ENCODE measurements at places on chromosomes 1 and 21.
A peak's percentile ranks its signal among the peaks of the same experiment; 100 is the strongest.

DNA sequence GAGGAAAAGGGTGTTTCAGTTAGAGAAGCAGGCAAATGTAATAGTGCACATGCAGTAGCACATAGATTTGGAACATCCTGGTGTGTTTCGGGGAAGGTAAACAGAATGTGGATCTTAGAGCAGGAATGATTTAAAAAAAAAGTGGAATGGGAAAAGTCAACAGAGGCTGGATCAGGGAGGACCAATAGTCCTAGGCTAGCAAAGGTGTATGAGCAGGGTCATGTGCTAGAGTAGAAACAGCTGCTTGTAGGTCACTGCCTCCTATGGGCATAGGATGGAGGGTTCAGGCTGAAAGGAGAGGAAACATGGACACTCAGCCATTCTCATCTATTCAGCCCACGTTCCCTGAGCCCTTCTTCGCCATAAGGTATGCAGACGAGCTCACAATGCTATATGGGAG is 3.7 kb upstream of the KPNA6 start:
- DNase-seq: no peak

DNA sequence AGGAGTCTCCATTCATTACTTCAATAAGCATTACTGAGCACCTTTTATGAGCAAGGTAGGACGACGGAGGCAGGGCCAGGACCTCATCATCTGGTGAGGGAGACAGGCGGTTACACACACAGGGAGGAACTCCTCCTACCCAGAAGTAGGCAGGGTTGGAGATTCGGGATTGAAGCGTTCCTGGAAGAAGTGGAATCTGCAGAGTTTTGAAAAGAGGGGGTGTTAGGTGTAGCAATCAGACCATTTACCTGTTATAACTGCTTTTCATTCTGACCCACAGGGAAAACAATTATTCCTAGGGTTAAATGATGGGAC is 392.4 kb downstream of the DISC1 start:
- DNase-seq: no peak

DNA sequence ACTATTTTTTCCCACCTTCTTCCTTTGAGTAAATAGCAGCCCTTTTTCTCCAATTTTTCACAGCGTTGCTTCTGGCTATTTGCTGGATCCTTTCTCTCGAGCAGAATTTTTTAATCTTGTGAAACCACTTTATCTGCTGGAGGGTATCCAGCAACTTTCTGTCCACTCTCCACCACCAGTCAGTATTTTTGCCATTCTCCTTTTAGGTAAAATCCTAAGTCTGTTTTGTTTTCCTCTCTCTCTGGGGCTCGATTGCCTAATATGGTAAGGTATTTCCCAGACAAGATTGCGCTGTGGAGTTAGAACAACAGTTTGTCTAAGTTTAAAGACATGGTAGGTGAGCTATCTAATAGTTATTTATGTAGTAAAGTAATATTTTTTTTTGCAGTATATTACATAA is 156.9 kb downstream of the PPP1R12B start:
- no peak for DNase-seq

DNA sequence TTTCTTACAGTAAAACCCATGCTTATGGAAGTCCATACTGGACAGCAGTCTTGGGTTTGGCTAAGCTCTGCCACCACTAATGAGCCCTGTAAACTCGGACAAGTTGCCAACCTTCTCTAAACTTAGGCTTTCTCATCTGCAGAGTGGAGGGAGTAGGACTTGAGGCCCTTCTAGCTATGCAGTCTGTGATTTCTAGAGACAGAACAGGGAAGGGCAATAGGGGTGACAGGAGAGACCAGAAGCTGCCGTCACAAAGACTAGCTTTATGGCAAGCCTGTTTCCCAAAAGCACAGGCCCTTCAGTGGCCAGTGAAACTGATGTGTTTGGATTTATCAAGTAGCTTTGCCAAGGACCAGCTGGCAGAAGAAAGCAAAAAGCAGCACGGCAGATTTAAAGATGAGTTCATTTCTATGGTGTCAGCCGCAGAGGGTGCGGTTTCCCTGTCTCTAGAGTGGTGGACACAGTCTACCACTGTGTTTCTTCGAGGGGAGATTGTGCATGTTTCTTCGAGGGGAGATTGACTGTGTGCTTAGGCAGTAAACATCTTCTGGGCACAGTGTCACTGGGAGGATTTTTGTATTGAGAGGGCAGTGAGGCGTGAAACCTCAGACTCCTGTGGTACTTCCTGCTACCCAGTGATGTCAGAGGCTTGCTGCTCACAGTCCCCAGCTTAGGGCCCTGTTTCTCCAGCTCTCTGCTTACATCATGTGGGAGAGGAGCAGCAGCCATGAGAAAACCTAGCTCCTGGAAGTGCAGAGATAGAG is 119.0 kb downstream of the ROR1 start:
- DNase-seq: peak; percentile 84

DNA sequence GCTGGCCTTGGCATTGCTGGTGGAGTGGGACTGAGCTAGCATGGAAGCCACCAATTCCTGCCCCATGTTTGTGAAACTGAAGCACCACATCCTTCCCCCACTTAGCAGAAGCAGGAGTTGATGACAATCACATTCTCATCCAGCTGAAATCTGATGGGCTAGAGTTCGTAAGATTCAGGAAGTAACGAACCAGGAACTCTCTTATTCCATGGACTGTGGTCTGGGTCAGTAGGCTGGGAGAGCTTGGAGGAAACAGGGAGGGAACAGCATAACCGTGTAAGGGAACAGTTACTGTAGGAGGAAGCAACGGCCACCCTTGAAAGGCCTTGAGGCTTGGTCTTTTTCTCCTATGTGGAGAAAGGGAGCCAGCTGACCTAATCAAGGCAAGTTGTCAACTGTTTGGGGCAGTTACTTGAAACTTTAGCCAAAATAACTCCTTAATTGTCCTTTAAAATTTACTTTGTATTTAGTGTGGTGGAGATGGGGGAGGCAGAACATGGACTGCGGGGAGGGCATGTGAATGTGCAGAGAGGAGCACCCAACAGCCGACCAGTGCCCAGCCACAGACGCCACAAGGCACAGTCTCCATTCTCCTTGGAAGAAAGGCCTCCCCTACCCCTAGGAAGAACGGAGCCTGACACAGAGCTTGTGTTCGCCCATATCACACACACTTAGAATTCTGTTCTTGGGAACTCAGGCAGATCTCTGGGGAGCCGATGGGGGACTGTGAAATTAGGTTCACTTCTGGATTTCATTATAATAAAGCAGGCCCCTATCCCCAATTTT is 2.0 kb upstream of the COQ8A start:
- DNase-seq: no peak

GRCh38 chr1:185720633-185721272 is 13.4 kb upstream of the HMCN1 start:
- DNase-seq: peak; percentile 21

- DNase-seq: no peak
Measured at GRCh38 chr1:6005276-6005917, 13.2 kb upstream of the NPHP4 start.

GRCh38 chr1:111127923-111128643 is 11.8 kb downstream of the DRAM2 start:
- peak; percentile 81 for DNase-seq

DNA sequence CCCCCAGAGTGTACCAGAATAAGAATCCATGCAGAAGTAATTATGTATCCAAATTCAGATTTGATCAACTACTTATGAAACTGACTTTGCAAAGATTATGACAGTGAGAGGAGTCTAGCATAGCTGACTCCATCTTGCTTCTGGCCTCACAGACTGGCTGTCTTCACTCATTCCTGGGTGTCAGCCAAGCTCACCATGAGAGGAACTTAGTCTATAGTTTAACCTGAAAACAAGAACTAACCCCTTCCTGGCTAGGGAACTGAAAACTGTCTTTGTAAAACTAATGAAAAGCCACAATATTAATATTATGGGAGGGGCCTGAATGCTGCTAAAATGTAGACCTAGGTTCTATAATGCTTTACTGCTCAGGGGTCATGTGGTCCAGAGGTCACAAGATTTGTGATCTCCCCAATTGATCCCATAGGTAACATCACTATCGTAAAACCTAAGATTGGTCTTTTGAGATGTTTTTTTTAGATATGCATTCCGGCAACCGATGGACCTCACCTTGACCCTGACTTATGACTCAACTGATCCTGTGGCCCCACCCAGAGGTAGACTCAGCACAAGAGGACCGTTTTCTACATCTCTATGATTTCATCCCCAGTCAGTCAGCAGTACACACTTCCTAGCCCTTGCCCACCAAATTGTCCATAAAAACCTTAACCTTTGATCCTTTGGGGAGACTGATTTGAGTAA is 55.2 kb downstream of the ATP1B1 start:
- DNase-seq: peak; percentile 44

- DNase-seq: no peak
Measured at GRCh38 chr1:186208405-186209129, 166.5 kb downstream of the TPR start.

DNA sequence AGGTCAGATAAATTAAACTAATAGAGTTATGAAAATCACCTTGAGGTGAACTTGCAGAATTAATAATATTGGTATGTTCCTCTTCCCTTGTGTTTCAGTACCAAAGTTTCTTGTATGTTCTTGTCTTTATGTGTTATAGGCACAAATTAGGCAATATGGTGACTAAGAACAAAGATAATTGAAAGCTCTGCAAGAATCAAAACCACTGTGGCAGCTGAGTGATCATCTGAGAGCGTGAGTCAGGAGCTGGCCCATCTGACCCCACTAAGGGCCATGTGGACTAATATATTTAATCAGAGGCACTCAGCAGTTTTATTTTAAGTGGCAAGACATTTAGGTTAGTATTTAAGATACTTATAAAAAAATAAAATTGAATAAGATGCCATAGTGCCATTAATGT is 12.8 kb upstream of the CASQ2 start:
- no peak for DNase-seq

- no peak for DNase-seq
Measured at GRCh38 chr1:230391776-230392535, 34.2 kb downstream of the PGBD5 start.

DNA sequence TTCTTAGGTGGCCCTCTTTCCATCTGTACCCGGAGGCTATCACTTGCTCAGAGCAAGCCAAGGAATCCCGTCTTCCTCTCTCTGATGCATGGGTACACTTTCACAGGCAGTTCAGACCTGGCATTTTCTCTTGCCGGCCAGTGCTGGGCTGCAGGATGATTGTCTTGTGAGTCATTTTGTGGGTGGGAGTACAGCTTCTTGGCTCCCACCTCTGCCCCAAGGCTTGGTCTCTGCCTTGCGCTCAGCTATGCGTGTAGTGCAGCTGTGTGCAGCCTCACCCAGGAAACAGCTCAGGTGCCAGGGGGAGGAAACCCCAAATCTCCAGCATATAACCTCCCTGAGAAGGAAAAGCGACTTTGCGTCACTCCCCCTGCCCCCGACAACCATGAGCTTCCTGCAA is 3.9 kb upstream of the AJAP1 start:
- DNase-seq: no peak

DNA sequence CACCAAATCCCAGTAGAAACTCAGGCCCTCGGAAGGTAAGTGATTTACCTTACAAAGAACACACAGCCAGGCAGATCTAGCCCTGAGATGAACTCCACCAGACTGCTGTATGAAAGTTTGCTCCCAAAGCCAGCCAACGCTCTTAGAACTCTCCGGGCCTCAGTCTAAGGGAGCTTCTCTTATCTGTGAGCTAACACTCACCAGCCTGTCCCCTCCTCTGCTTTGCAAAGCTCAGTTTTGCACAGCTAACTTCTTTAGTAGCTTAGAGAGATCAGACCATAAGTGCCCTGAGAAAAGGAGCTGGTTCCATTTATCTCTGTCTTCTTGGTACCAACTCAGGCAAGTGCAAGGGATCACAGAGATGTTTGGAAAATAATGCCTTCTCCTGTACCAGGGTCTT is 195.8 kb upstream of the JUN start:
- no peak for DNase-seq
